ENCODE measurements at places on chromosomes 12 and 14.

DNA sequence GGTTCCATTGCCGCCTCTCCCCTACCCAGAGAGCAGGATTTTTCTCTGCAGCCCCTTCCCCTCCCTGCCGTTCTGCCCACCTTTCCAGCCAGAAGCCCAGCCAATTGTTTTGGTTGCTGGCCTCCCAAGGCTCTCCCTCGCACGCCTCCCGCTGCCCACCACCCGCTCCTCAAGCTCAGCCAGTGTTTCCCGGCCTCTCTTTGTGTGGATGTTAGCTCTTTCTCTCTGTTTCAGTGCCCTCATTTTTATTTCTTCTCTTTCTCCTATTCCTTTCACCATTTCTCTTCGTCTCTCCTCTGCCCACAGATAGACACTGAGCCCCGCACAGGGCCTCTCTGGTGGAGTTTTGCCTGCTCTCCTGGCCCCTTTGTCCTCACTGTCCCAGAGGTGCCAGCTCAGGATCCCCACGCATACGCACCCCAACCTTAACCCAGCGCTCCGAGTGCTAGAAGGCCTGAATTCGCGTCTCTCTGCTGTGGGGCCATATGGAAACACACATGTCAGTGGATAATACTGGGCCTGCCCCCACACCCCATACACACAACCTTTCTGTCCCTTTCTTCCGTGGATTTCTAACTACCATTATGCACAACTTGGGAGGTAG lies 54.9 kb downstream of the SMUG1 start:
- DNase-seq: no peak

DNA sequence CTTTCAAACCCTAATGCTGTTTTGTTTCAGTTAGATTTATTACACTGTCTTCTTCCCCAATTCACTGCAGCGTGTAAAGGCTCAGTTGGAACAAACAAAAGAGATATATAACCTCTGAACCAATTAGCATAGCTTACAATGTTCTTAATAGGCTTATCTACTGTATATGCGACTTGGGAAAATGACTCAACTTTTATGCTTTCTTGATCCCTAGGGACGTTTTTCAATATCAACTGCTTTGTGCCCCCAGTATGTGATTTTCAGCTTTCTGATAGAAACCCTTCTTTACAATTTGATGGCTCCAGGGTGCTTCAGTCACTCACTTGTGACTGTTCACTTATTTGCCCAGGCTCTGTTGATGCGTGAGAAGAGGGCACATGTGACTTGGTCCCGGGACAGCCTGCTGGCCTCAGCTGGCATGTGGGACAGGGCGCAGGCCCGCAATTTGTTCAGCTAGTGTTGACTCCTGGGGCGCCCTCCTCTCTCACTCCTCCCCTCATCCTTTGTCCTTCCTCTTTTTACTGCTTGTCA lies 107.1 kb downstream of the TMTC2 start:
- DNase-seq: no peak

DNA sequence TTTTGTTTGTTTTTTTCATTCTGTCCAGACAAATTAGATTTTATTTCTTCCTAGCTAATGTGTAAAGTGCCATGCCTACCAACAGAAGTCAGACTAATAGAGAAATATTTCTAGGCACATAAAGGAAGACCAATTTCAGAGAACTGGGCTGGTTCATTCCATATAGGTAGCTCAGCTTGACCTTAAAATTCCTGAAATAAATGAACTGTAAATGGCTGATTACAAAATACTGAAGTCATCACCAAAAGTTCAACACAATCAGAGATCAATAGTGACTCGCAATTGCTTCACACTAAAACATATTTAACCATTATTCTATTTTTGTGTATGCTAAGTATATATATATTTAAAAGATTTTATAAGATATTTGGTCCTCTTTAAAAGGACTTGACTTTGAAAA lies 34.2 kb downstream of the PTPRB start:
- DNase-seq: no peak

GRCh38 chr14:88060576-88060975 lies 55.6 kb downstream of the GPR65 start:
- no peak for DNase-seq

DNA sequence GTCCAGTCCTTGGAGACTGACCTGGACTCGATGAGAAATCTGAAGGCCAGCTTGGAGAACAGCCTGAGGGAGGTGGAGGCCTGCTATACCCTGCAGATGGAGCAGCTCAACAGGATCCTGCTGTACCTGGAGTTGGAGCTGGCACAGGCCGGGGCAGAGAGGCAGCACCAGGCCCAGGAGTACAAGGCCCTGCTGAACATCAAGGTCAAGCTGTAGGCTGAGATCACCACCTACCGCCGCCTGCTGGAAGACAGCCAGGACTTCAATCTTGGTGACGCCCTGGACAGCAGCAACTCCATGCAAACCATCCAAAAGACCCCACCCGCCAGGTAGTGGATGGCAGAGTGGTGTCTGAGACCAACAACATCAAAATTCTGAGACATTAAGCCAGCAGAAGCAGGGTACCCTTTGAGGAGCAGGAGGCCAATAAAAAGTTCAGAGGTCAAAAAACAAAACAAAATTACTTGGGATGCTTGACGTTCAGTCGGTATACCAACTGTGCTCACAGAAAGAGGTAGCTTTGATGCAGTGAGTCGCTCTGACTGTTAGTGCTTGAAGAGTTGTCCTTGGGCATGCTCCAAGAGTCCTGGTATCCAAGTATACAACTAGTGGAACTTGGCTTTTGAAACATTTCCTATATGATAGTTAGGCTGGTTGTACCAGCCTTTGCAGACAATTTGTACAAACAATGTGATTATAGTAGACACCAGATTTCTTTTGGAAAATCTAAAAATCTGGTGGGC lies 4.8 kb downstream of the MED6 start:
- no peak for DNase-seq
